ENCODE measurements at places on chromosomes 12 and 14.

- DNase-seq: no peak
These were observed 91.4 kb downstream of the PLEKHA5 start for GRCh38 chr12:19220852-19221466.

DNA sequence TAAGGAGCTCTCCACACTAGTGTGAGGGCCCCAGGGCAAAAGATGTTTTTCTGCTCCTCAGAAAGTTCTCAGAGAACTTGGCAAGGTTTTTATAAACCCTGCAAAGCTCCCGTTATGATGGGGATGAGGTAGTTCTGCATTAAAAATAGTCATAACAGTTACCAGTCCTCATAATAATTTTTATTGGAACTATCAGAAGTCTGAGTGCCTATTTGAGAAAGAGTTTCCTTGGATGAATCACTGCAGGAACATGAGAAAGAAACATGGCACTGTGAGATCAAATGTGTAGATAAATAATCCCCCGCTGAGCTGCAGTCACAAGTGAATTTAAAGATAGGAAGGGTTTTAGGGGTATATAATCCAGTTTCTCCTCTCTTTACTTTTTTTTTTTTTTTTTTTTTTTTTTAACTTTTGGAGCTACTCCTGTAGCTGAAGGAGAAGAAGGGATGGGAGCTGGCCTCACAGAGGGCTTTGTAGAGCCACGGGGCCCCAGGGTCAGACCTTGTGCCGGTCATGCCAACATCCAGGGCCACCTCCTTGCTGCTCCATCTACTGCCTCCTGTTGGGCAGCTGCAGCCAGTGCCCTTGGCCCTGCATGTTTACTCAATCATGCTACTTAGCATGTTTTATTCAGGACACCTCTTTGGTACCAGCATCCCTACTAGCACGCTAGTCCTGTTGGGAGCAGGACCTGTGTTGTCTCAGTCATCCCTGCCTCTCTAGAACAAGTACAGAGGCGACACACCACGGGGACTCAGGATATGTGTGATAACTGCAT lies 39.5 kb downstream of the EVL start:
- no peak for DNase-seq

- no peak for DNase-seq
These were observed 206.2 kb downstream of the CHST11 start for GRCh38 chr12:104662908-104663307.

DNA sequence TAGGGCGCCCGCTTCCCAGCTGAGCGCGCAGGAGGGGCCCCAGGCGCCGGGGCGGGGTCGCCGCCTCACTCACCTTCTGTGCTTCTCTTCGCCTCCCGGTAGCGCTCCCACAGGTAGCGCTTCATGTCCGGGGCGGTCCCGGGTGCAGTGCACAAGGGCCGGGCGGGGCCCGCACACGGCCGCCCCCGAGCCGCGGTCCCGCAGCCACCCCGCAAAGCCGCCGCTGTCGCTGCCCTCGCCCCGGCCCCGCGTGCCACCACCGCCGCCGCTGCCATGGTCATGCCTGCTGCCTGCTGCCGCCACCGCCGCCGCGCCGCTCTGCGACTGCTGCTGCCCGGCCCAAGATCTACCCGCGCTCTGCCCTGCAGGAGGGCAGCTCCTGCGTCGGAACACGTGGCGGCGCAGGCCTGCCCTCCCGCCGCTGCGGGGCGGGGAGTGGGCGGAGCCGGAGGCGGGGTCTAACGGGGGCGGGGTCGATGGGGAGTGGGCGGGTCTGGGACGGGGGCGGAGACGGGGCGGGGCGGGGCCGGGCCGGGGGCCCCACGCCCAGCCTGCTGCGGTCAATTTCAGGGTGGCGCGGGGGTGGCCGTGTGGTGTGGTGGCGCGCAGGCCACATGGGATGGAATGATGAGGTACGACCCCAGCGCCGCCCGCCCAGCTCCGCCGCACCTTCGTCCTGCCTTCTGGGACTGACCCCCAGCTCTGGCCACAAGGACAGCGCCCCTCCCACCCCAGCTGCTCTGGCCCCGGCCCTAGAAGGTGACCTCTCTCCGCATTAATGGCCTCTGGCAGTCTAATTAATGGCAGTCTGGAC lies at the start of gene NT5DC3:
Gene NT5DC3 (minus strand): TSS at position 359 of the 814 bp plus-strand sequence. CDS start 78 bp downstream, at position 281.
- peak; percentile 73 for DNase-seq

GRCh38 chr14:44639781-44640385 lies 132.8 kb upstream of the FSCB start:
- no peak for DNase-seq

DNA sequence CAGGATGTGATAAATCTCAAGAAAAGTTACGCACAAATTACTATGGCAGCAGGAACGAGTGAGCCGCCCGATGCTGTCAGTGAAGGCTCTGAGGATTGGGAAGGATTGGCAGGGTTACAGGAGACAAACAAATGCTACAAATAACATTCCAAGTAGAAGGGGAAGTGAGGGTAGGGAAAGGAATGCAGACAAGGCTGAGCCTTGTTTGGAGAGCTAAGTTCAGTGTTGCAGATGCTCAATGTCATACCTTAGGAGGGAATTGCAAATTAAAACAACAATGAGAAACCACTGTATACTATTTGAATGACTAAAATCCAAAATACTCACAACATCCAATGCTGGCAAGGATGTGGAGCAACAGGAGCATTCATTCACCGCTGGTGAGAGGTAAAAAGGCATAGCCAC lies 1.3 kb downstream of the CLEC9A start:
- DNase-seq: no peak
